ENCODE measurements at places on chromosomes 13 and 19.

DNA sequence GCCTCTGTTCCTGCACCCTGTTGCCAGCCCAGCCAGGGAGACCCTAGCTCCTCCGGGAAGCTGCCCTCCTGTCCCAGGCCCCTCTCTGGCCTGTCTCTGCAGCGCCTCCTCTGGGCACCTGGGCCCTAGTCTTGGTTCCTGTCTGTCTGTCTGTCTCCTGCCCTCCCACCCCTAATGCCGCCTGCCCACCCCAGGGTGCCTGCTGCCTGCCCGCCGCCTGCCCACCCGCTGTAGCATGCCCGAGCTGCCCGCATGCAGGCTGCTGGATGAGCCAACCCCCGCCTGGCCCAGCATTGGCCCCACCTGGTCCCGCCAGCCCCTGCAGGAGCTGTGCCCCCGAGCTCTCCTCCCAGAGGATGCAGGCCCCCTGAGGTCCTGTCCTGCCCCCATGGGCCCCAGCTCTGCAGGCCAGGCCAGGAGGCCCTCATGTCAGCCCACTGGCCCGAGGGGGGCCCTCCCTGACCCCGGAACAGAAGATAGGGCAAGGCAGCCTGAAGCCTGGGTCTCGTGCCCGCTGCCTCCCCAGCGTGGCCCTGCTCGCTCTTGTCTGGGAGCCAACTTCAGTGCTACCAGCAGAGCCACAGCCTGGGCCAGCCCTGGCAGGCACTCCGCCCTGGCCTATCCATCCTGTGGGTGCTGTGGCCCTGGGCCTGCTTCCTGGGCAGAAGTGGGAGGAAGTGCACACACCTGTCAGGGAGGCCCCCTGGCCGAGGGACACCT lies 5.2 kb downstream of the MAP2K7 start:
- no peak for DNase-seq

DNA sequence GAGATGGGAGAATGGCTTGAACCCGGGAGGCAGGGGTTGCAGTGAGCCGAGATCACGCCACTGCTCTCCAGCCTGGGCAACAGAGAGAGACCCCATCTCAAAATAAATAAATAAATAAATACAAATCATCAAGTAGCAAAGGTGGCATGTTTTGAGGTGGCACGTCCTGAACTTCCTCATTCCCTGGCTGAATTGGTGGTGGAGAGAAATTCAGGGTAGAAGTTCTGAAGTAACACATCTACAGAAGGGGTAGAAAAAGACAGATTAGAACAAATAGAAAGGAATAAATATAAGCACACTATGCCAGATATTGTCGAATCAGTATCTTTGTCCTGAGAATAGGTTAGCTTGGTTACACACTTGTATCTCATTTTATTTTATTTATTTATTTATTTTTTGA lies 6.3 kb downstream of the IFI30 start:
- DNase-seq, result no peak

- DNase-seq, result no peak
These were observed 5.8 kb downstream of the RAB20 start for GRCh38 chr13:110555601-110556223.

DNA sequence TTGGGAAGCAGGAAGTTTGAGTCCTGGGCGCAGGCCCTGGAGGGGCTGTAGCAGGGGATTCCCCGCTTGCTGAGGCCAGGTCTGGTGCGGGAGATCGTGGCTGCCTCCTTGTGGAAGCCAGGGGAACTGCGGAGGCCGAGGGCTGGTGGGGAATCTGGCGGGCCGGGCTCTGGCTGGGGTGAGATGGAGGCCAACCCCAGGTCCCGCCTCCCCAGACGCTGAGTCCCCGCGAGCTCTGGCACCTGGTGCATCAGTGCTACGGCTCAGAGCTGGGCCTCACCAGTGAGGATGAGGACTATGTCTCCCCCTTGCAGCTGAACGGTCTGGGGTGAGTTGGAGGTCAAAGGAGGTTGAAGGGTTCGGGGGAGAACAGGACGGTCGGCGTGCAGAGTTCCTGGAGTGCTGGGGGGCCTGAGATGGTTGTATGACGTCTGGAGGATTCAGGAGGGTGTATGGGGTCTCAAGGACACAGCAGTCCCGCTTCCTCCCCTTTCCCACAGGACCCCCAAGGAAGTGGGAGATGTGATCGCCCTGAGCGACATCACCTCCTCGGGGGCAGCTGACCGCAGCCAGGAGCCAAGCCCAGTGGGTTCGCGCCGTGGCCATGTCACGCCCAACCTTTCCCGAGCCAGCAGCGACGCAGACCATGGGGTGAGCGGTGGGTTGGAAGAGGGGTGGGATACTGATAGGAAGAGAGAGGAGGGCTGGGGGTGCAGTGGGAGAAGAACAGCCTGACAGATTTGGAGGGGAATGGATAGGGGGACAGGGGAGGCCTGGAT lies 13.1 kb downstream of the GRAMD1A start:
- DNase-seq, result peak; percentile 61

DNA sequence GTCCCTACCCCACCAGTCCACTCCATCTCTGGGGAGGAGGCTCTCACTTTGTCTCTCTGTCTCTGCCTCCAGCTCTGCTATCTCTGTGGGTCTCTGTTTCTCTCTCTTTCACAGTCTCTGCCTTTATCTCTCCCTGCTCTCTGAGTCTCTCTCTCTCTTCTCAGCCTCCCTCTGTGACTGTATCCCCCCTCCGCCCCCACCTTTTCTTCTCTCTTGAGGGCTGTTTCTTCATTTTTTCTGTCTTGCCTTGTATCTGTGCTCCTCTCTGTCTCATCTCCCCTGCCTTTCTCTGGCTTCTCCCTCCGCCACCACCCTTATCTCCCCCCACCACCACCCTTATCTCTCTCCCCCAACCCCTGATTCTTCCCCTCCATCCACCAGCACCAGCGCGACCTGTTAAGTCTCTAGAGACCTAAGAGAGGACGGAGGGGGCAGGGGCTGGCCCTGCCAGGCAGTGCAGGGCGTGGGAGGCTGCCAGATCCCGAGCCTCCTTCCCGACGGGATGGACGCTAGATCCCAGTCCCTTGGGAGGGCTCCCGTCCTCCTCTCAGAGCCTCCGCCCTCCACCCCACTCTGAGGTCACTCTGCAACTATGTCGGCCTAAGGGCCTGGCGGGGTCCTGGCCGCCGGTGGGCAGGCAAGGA lies 1.0 kb downstream of the AXL start:
- peak; percentile 78 for DNase-seq

DNA sequence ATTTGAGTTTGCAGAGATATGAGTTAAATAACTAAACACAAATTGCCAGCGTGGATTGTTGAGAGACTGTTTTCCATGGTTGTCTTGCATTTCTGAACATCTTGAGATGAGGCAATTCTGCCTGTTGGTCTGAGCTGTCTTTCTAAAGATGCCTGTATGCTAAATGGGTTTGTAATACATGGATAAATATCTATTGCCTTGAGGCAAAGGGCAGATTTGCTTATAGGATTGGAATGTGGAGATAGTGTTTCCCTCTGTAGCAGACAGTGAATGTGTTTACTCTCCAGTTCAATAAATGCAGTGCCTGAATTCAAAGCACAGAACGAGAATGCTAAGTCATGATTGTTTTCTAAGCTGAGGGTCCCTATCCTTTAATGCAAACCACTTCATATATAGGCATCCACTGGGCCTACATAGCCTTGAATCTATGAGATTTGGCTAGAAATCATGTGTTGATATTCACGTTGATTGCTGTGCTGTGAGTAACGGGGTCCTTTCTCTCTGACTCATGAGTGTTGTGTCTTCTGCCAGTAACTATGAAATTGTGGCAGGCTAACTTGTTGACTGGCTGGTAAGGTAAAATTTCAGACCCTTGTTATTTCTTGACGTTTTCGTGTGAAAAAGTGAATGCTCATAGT lies 2554.8 kb downstream of the PCDH9 start:
- peak; percentile 6 for DNase-seq

- no peak for DNase-seq
These were observed 7.6 kb upstream of the GJB6 start for GRCh38 chr13:20239748-20240147.

DNA sequence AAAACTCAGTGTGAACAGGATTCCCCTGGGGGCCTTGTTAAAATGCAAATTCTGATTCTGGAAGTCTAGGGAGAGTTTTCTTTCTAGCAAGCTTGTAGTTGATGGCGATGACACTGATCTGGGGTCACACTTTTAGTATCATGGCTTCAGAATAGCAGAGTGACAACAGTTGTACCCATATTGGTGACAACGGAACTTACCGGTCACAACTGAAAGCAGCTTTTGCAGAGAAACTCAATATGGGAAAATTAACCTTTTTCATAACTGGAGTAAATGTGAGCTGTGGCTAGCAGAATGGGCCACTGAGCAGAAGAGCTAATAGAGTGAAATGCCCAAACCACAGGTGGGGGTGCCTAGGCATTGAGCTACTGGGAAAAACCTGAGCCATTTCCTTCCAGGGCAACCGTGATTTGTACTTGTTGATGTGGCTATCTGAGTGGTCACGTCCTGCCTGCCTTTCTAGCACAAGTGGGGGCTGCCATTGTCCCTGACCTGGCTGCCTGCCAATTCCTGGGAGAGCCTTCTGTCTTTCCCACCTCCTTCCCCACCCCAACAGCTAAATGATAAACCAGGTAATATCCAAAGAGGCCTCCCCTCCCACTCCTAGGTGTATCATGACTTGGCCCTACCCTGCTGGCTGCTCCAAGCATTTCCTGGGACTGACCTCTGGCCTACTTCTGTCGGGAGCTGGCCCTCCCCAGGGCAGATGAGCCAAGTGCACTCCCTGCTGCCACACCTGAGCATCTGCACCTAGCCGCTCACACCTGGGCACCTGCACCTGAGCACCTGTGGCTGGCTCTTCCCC lies 1.7 kb upstream of the SLC10A2 start:
- DNase-seq, result no peak

DNA sequence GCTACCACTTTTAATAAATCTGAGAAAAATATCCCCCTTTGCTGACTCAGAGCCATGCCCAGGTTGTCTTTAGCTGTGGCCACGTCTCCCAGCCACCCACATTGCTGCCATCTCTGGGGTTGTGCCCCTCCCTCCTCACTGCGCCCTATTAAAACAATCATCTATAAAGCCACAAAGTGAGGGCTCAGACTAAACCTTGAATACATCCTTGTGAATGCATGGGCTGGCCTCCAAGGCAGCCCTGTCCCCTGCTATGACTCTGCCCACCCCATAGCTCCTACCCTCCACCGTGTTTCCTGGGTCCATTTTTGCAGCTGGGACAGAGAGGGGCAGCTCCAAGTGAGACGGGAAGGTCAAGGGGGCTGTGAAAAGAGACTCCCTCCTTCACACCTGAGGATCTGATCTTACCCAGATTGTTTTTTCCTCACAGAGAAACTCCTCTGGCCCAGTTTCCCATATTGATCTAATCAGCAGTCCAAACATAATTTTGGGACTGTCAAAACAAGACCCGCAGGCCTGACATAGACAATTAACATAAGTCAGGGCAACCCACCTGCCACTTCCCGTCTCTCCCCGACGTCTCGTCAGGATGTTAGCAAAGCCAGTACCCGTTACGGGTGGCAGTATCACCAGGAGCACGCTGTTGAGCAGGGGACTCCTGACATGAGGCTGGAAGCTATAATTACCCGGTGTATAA lies 199.0 kb downstream of the KATNAL1 start:
- DNase-seq, result no peak

DNA sequence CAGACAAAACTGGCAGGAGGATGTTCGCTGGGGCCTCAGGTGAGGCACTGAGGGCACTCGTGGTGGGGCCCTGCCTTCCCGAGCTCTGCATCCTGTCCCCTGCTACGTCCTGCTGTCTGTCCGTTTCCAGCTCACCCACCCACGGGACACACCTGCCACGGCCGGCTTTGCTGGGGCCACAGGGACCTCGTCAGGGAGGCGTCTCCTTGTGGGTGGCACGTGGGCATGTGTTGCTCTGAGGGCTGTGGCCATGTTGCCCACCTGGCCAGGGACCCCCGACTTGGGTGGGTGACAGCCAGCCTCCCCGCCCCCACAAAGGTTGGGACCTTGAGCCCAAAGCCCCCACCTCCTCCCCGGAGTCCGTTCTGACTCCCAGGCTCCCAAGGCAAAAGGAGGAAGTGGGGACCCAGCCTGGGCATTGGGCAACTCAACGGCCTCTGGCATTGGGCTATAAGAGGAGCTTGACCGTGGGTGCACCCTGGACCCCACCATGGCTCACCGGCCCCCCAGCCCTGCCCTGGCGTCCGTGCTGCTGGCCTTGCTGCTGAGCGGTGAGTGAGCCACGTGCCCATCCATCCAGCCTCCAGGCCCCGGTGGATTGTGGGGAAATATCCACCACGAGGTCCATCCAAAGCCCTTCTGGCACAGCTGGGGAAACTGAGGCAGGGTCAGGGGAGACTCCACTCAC lies at the start of gene PRTN3:
Gene PRTN3, plus strand, starts transcription at position 481 of the 688 bp plus-strand sequence. Its CDS starts 10 bp downstream, at position 491.
- no peak for DNase-seq

GRCh38 chr19:54677217-54677616 lies 14.4 kb downstream of the LILRB4 start:
- no peak for DNase-seq

GRCh38 chr13:114067886-114068651 lies 64.4 kb downstream of the RASA3 start:
- DNase-seq, result no peak

DNA sequence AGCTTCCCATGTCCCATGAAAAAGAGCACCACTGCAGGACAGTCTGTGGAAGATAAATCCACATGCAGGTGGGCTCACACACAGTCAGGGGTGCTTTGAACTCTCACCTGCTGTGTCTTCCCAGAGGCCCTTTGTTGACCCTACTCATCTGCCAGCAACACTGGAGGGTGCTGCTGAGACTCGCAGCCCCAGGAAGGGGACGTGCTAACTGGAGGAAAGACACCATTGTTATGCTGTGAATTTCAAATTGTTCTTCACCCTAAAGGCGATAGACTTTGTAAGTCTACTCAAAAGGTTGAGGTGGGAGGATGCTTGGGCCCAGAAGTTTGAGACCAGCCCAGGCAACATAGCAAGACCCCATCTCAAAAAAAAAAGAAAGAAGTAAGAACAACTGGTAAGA lies 107.3 kb upstream of the SERP2 start:
- no peak for DNase-seq

DNA sequence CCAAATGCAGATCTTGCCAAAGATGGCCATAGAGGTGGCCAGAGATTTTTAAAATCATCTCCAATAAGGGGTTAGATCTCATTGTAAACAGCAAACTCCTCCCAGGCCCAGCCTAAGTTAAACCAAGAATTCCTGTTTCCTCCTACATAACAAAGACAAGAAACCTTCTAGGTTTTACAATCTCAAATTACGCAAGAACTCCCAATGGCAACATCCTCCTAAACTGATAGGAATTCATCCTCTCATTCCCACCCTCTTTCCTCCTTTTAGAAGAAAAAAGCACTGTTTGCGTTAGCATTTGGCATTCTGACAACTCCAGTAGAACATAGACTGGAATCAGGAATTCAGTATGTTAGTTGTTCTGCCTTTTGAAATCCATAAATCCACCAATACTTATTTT lies 14.6 kb downstream of the PROSER1 start:
- DNase-seq, result peak; percentile 54

GRCh38 chr19:9636018-9636417 lies 15.0 kb upstream of the ZNF561 start:
- no peak for DNase-seq

- DNase-seq, result no peak
These were observed 105.5 kb downstream of the SHISA2 start for GRCh38 chr13:25946321-25946720.

- DNase-seq, result no peak
These were observed 49.4 kb downstream of the SERP2 start for GRCh38 chr13:44422755-44423643.

GRCh38 chr13:100024023-100024422 lies 42.4 kb downstream of the ZIC2 start:
- DNase-seq, result no peak
